ENCODE measurements at places on chromosomes 2 and 18.
A peak's percentile ranks its signal among the peaks of the same experiment; 100 is the strongest.

DNA sequence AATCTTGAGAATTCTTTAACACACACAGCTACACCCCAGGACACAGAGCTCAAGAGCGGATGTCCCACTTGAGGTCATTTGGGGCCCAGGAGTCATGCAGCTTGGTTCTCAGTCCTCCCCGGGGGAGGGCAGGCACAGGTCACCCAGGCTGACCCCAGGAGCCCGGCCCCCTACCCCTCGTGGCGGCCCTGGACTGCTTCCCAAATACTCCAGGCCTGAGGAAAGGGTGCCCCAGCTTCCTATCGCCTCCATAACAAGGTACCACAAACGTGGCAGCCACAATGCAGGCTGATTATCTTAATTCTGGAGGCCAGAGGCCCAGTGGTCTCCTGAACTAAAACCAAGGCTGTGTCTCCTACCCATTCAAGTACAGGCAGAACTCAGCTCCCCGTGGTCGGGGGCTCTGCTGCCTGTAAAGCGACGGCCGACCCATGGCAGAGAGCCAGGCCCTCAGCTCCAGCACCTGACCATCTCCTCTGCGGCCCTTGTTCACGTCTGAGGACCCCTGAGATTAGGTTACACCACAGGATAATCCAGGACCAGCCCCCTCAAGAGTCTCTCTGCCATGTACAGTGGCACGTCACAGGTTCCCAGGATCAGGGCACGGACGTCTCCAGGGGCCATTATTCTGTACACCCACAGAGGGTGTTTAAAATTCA lies 10.5 kb downstream of the SLC66A2 start:
- DNase-seq = no peak

DNA sequence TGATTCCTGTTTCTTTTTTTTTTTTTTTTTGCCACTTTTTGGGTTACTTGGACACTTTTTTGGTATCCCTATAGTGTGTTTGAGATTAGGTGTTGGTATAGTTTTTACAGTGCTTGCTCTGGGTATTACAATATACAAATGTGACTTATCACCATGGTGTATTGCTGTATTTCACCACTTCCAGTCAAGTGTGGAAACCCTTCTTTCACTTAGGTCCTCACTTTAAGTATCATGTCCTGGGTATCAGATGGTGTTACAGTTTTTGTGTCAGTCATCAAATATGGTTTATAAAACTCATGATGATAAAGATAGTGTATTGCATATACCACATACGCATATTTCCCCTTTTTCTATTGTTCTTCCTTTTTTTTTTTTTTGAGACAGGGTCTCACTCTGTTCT lies 1.8 kb downstream of the ATP9B start:
- no peak for DNase-seq

- DNase-seq = no peak
Observed at GRCh38 chr2:26899500-26900164, 51.7 kb downstream of the DPYSL5 start.

GRCh38 chr2:34126279-34126678 lies 527.2 kb upstream of the FAM98A start:
- DNase-seq = no peak

DNA sequence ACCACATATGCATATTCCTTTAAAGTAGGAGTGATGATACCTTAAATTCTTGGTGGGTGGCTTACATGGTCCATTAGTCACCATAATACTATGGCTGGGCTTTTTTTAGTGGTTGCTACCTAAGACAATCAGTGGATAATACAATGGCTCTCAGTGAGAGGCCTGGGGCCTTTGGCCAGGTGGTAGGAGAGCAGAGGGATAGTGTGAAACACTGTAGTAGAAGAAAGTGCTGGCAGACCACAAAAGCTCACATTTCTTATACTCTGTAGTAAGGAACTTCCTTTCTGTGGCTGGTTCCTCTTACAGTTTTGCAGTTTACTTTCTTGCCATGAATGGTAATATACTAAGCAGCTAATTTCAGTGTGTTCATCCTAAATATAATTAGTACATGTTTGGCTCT lies 583.5 kb downstream of the XIRP2 start:
- no peak for DNase-seq

DNA sequence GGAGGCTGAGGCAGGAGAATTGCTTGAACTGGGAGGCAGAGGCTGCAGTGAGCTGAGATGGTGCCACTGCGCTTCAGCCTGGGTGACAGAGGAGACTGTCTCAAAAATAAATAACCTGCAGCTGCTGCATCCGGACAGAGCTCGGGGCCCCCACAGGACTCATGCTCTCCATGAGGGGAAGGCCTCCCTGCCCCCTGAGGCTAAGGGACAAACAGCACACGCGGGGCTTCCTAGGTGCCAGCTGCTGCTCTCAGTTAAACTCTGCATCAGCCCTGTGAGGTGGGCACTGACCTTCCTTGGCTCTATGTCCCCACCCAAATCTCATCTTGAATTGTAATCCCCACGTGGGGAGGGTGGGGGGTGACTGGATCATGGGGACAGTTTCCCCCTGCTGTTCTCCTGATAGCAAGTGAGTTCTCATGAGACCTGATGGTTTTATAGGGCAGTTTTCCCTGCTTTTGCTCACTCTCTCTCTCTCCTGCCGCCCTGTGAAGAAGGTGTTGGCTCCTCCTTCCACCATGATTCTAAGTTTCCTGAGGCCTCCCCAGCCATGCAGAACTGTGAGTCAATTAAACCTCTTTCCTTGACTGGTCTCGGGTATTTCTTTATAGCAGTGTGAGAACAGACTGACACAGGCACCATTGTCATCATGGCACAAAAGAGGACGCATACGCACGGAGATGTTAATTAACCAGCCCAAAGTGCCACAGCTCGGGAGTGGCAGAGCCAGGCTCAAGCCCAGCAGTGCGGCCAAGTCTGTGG lies 49.9 kb upstream of the TAF1B start:
- no peak for DNase-seq

DNA sequence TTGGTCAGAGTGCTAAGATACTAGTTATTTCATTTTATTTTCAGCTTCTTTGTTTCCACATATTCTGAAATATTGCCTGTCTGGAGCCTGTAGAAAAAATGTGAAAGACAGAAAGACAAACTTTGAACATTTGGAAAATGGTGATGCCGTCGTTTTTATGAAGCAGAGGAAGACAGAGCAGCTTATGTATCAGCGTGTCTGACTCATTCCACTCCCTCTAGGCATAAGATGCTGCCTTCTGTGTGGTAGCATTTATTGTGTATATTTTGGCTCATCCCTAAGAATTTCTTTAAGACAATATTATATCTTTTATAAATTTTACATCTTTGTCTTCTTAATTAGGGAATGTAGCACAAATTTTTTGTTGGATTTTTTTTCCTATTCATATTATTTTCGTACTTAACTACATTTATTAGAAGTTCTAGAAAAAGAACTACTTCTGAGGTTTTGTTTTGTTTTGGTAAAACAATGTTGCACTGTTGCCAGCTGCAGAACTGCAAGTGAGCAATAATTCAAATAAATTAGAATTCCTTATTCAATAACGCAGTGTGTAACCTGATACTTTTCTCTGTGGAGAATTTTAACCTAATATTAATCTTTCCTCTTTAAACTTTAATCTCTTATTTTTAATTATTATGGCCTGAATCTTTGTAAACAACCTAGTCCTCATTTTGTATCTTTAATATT lies 300.4 kb downstream of the ZNF407 start:
- DNase-seq = peak; percentile 58

- peak; percentile 85 for DNase-seq
Observed at GRCh38 chr2:188473306-188473705, 181.6 kb downstream of the GULP1 start.

- no peak for DNase-seq
Observed at GRCh38 chr18:63298400-63299365, 20.9 kb downstream of the BCL2 start.

DNA sequence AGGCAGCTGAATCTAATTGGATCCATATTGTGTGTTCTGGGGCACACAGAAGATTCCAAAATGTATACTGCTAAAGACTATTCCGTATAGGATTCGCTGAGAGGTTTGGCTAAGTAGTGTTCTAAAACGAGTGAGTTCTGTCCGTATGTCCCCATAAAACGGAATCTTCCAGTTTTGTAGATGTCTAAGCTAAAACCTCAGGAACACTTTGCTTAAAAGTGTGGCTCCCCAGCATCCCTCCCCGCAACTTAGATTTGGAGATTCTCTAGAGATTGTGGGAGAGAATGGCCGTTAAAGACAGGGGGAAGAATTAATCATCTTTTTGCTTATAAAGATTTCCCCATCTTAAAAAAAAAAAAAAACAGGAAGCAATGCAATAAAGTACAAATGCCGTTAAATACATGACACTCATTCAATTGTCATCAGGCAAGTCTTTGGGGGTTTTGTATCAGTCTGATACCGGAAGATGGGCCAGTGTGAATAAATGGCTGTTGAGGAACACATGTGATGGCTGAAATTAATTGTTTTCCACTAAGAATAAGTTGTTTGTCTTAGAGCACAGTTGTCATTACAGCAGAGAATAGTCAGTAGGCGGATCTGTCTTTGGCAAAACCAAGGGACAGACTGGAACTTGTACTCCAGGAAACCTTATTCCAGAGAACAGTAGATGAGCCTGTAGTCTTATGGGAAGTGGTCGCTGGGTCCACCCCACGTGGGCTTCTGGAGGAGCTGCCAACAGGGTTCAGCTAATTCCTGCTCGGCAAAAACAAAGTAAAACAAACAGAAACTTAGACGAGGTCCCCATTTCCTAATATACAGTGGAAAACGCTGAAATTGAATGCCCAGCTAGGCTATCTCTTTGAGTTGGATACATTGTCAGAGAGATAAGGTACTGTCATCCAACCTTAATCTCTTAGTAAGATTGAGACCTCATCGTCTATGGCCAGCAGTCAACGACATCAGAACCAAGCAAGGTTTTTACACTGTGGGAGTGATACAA lies 1.7 kb downstream of the EMILIN2 start:
- no peak for DNase-seq

DNA sequence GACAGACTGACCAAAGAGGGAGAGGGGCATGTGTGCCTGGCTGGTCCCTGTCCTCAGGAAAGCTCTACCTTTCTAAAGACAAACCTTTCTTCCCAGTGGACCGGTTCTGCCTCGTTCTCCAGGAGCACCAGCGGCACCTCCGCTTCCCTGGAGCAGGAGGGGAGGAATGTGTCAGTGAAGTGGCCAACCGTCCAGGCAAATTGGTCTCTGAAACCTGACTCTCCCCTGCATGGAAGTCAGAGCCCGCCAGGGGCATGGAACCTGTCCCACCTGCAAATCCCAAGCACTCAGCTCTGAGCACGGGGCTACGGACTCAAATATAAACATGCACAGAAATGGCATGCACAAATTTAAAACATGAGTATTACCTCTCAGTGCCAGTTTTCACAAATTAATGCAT lies 62.9 kb downstream of the COL6A3 start:
- DNase-seq = no peak

GRCh38 chr2:11692966-11693521 lies 23.0 kb upstream of the NTSR2 start:
- DNase-seq = peak; percentile 66

- DNase-seq = no peak
Observed at GRCh38 chr2:26541401-26542193, 63.7 kb upstream of the OTOF start.

DNA sequence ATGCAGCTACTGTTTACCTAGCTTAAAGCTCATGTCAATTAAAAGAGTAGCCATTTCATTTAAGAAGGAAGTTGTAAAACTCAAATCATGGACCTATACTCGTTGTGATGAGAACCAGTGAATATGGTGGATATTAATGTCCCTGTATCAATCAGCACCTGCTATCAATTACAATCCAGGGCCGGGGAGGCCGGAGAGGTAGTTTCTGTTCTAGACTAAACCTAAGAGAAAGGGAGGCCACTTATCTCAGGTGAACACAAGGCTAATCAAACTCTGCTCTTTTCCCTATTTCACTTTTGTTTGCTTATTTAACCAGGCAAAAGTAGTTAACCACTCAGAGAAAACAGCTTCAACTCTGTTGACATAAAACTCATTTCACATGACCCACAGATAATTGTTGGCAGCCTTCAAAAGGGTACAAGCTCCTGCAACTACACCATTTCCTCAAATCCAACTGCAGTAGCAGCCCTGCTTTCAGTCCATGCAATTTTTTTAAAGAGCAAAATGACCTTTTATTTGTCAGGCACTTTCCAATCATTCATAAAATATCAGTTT lies 27.8 kb upstream of the SLC9A2 start:
- no peak for DNase-seq

DNA sequence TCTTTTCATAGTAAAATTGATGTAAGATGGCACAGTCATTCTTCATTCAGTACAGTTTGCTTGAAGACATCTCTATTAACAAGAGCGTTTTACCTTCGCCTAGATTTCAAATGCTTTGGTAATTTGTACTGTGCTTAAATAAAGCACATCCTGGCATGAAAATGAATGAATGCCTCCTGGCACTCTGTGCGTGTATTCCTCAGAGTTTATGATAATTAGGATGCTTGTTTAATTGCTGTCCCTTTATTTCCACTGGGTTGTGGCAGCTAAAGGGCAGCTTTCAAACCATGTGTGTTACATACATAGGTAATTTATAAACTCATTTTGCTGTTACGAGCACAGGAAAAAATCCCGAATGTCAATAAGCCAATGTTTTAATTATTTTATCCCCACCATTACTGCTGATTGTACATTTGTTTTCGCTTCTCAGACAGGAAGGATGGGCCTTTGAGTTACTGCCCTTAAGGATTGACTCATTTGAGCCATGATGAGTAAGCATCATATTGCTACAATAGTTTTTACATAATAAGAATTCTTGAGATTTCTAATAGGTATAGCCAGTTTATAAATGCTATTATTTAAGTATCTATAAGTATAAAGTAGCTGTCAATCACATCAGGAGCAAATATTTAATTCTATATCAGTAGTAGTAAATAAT lies 516.5 kb downstream of the XIRP2 start:
- no peak for DNase-seq

GRCh38 chr2:204197336-204198005 lies 260.9 kb downstream of the ICOS start:
- DNase-seq = no peak

DNA sequence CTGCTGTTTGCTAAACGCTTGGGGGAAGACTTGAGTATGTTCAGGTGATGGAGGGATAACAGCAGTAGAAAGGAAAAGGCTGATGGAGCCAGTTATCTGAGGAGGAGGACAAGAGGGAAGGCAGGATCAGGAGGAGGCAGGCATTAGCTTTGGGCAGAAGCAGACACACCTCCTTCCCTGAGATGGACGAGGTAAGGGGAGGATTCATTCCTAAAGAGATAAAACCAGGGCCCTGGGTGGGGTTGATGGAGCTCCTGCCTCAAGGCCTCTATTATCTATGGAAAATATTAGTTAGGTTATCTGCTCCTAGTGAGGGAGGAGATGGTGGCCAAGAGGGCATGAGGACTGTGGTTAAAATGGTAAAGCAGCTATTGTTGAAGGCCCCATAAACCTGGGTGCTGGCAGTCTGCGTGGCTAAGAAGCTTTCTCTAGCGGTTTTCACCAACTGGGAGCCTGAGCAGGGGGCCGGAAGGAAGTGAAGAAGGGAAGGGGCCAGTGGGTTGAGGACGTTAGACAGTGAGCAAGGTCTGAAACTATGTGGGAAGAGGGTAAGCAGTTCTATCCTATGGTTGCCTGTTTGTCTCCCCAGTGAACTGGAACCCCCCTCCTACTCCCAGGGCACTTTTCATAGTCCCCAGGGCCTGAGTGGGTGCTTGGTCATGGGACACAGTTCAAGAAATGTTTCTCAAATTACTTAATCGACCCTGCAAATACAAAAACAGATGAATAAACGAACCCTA lies 56.6 kb upstream of the HK2 start:
- DNase-seq = no peak

GRCh38 chr2:28185891-28186290 lies 206.8 kb upstream of the FOSL2 start:
- peak; percentile 38 for DNase-seq

GRCh38 chr2:208466920-208467298 lies 60.3 kb downstream of the PTH2R start:
- no peak for DNase-seq

GRCh38 chr2:160941290-160941846 lies 218.9 kb upstream of the TANK start:
- DNase-seq = no peak

GRCh38 chr2:144382849-144383248 lies 137.1 kb downstream of the ZEB2 start:
- DNase-seq = no peak
